Stimulated activated naive B cell treated with anti-CD40 and anti-IgM and Interleukin-4, amounts not matched to agents 10 μg/mL and 1 μg/mL and 100 μg/mL, for 72 hours (primary cell): ENCODE measurements at places on chromosomes 6 and 20.

DNA sequence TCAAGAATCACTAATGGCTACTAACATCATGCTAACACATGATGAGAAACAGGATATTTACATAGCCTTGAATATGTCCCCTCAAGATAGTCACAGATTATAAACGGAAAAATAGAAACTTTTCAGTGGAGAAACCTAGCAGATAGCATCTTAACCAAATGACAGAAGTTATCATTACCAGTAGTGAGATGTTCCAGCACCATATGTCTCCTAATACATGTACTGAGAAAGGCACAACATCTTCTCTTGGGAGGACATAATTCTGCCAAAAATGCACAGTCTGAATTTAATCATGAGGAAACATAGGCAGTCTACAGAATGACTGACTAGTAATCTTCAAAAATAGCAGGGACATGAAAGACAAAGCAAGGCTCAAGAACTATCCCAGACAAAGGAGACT is 19.9 kb upstream of the PRIM2 start:
- H3K27me3 ChIP-seq, result no peaks in the 10 kb centered on the region
- H3K4me3 ChIP-seq, result no peak overlapping the region
- DNase-seq, result no peak
- no peaks in the 10 kb centered on the region for H3K36me3 ChIP-seq

DNA sequence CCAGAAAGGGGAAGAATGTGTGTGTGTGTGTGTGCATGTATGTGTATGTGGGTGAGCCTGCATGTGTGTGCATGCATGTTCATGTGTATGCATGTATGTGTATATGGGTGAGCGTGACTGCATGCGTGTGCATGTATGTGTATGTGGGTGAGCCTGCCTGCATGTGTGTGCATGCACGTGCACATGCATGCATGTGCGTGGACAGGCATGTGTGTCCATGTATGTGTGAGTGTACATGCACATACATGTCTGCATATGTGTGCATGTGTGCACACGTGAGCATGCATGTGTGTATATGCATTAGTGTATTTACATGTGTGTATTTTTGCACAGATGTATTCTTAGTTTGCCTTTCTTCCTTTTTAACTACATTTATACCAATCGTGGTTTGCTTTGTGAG is 601.5 kb downstream of the QKI start:
- no peaks in the 10 kb centered on the region for H3K36me3 ChIP-seq
- H3K27me3 ChIP-seq, result no peaks in the 10 kb centered on the region
- DNase-seq, result no peak
- H3K27ac ChIP-seq, result no peak overlapping the region
- no peaks in the 10 kb centered on the region for H3K4me1 ChIP-seq

DNA sequence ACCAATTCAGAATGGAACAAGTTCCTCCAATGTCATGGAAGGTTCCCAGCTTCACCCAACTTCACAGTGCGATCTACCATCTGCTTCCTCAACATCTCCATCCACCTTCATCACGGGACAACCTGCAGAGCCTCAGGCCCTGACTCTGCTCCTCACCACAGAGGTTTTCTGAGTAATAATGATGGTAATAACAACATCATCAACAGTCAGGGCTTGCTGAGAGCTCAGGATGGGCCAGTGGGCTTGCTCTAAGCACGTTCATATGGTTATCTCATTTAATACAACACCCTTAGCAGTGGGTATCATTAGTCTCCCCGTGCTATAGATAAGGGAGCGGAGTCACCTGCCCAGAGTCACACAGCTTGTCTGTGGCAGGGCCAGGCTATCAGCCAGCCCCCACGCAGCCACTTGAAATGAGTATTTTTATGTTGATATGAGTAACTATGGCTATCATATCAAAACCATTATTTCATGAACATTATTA is 38.6 kb downstream of the PREX1 start:
- H3K4me3 ChIP-seq, result peak overlapping the region; percentile 2
- peaks cover 60% of the 10 kb centered on the region for H3K4me1 ChIP-seq
- peak overlapping the region; percentile 85 for H3K27ac ChIP-seq
- H3K36me3 ChIP-seq, result peaks cover 4% of the 10 kb centered on the region

DNA sequence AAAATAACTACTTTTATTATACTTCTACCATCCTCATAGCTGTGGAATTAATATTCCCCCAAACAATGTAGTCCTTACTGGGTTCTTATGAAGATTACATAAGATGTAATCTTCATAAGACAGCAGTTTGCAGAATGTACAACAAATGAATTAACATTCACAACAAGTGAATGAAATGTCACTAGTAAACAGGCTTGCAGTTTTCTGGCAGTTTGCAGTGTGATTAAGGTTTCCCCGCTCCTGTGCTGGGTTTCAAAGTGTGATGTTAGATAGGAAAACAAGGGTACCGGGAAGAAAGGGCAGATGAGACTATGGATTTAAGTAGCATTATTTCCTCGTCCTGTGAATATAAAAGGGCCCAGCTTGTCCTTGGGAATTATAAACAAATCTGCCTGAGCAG is 22.5 kb downstream of the ARFGEF3 start:
- H3K36me3 ChIP-seq, result no peaks in the 10 kb centered on the region
- H3K27ac ChIP-seq, result no peak overlapping the region
- H3K27me3 ChIP-seq, result peaks cover 16% of the 10 kb centered on the region
- no peak for DNase-seq
- H3K4me3 ChIP-seq, result no peak overlapping the region
- H3K4me1 ChIP-seq, result no peaks in the 10 kb centered on the region

DNA sequence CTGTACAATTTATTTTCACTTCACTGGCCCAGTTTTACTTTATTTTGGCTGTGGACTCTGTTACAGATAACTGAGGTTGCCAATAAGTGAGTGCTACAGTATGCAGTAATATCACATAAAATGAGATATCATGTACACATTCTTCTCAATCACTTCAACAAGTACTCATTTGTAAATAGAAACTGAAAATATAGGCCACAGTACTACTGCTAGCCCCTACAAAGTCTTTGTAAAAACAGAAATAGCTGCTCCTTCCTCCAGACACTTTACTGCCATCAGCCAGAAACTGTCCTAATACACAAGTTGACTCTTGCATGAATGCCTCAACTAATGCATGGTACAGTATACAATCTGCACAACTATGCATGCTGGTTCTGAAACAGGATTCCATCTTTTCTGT is 9.2 kb downstream of the DTNBP1 start:
- H3K36me3 ChIP-seq, result peaks cover 25% of the 10 kb centered on the region
- peaks cover 36% of the 10 kb centered on the region for H3K4me1 ChIP-seq
- H3K27me3 ChIP-seq, result no peaks in the 10 kb centered on the region
- DNase-seq, result no peak
- H3K27ac ChIP-seq, result peak overlapping the region; percentile 84

- H3K4me1 ChIP-seq, result peaks cover 68% of the 10 kb centered on the region
- no peaks in the 10 kb centered on the region for H3K36me3 ChIP-seq
- peak overlapping the region; percentile 70 for H3K27ac ChIP-seq
Observed at GRCh38 chr6:159077123-159077522, 32.3 kb upstream of the TAGAP start.

DNA sequence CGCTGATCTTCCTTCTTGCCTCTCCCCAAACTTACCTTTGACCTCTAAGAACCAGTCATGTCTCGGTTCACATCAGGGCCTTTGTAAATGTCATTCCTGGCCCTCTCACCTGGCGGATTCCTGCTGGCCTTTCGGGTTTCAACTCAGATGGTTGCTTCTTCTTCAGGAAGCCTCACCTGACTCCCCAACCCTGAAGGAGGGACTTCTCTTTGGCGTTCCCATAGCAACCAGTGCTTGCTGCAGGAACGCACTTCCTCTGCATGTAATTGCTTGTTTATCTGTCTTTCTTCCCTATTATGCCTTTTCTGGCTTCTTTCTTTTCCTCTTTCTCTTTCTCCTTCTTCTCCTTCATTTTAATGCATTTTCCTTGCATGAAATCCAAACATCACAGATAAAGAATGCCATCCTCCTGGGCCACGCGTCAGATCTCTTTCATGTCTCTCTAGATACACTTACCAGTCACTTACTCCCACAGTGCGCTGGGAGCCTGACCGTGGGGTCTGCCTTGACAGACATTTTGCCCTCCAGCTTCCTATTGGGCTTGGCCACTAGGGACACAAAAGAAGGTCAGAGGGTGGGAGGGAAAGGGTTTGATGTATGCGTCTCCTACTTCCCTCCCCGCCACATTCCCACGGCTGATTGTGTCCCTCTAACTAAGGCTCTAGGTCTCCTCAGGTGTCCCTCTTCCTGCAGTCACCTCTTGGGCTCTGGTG is 295.7 kb upstream of the TSHZ2 start:
- H3K27ac ChIP-seq, result no peak overlapping the region
- H3K4me1 ChIP-seq, result no peaks in the 10 kb centered on the region
- H3K27me3 ChIP-seq, result peaks cover under 1% of the 10 kb centered on the region
- no peak overlapping the region for H3K4me3 ChIP-seq

DNA sequence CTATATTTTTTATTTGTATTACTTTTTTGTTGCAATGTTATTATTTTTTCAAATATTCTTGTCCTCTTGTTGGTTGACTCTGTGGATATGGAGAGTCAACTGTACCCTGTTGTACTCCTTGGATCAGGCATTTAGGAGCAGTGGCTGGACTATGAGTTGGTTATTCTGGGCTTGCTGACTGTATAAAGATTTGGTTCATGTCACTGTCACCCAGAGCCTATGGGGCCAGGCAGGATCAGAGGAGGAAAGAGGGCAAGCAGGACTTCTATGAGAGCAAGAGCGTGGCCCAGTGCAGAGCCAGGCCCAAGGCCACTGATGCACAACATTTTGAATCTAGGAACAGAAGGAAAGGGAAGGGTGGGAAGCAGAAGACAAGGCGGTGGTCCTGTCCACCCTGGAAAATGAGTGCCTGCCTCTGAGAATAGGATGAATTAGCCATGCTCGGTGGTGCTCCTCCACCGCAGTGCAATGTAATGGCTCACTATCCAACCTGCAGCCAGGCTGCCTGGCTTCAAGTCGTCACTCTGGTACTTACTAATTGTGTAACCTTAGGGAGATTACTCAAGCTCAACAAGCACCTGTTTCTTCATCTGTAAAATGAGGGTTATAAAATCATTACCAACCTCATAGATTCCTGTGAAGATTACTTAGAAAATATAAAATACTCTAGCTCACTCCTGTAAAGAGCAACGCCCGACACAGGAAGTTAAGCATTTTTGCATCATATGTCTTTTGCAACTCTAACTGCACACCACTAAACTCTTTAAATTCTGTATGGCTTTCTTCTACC is 192.1 kb downstream of the KCNQ5 start:
- no peak for DNase-seq
- peaks cover 4% of the 10 kb centered on the region for H3K36me3 ChIP-seq
- peaks cover 5% of the 10 kb centered on the region for H3K4me1 ChIP-seq
- no peak overlapping the region for H3K27ac ChIP-seq
- H3K4me3 ChIP-seq, result no peak overlapping the region

GRCh38 chr6:33107641-33108040 is 31.9 kb downstream of the HLA-DPB1 start:
- H3K27ac ChIP-seq, result no peak overlapping the region
- H3K4me3 ChIP-seq, result no peak overlapping the region
- peaks cover 15% of the 10 kb centered on the region for H3K27me3 ChIP-seq
- peaks cover 3% of the 10 kb centered on the region for H3K36me3 ChIP-seq
- DNase-seq, result no peak

DNA sequence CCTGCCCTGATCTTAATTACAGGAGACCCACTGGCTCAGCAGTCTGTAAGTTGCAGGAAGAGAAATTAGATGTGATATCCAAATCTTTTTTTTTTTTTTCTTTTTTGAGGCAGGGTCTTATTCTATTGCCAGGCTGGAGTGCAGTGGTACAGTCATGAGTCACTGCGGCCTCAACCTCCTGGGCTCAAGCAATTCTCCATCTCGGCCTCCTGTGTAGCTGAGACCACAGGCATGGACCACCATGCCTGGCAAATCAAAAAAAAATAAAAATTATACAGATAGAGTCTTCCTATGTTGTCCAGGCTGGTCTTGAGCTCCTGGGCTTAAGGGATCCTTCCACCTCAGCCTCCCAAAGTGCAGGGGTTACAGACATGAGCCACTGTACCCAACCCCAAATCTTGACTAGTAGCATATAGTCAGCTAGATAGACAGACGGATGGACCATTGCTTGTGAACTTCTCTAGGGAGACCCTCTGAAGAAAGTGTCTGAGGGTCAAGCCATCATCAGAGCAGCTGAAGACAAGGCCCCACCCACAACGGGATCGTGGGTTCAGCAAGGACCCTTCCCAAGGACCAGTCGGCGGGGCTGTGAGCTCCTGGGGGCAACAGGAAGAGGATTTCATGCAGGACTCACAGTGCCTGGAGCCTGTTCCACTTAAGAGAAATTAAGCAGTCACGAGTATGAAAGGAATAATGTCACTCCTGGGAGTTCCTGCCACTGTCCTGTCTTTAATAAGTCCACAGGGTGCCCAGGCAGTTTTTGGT is 222.7 kb downstream of the ANKRD60 start:
- H3K4me3 ChIP-seq, result no peak overlapping the region
- H3K27ac ChIP-seq, result no peak overlapping the region
- DNase-seq, result no peak
- H3K27me3 ChIP-seq, result peaks cover 23% of the 10 kb centered on the region
- H3K36me3 ChIP-seq, result no peaks in the 10 kb centered on the region
- no peaks in the 10 kb centered on the region for H3K4me1 ChIP-seq

DNA sequence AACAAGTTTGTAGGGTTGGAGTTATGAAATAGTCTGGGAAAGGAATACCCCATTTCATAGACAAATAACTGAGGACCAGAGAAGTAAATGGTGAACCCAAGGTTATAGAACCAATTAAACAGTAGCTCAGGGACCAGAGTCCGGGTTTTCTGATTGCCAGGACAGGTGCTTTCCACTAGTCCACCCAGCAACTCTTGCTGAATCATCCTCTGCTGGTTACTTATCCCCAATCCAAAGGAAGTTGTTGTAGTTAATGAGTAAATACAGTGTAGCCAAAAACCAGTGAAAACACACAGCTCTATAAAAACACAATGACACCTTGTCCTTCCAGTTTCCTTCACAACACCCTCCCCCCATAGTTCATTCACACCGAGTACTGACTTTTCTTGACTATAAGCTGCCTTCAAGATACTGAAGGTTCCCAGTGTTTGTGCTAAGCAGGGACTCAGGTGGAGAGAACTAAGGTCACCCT is 766 bp upstream of the TINAG start:
- no peak overlapping the region for H3K4me3 ChIP-seq
- DNase-seq, result no peak
- no peak overlapping the region for H3K27ac ChIP-seq
- no peaks in the 10 kb centered on the region for H3K36me3 ChIP-seq

GRCh38 chr6:37680668-37681067 is 17.0 kb downstream of the MDGA1 start:
- no peak overlapping the region for H3K4me3 ChIP-seq
- H3K4me1 ChIP-seq, result peaks cover 46% of the 10 kb centered on the region
- DNase-seq, result no peak

- H3K36me3 ChIP-seq, result no peaks in the 10 kb centered on the region
- no peak overlapping the region for H3K4me3 ChIP-seq
- H3K27ac ChIP-seq, result no peak overlapping the region
- no peaks in the 10 kb centered on the region for H3K4me1 ChIP-seq
- DNase-seq, result no peak
Observed at GRCh38 chr20:44759595-44759994, 13.9 kb downstream of the KCNK15 start.
